Stimulated activated CD8-positive, alpha-beta memory T cell treated with anti-CD3 and anti-CD28 coated beads, Interleukin-15, amount 100 ng/mL, for 24 hours (primary cell): ENCODE measurements at places on chromosomes 2 and 18.

DNA sequence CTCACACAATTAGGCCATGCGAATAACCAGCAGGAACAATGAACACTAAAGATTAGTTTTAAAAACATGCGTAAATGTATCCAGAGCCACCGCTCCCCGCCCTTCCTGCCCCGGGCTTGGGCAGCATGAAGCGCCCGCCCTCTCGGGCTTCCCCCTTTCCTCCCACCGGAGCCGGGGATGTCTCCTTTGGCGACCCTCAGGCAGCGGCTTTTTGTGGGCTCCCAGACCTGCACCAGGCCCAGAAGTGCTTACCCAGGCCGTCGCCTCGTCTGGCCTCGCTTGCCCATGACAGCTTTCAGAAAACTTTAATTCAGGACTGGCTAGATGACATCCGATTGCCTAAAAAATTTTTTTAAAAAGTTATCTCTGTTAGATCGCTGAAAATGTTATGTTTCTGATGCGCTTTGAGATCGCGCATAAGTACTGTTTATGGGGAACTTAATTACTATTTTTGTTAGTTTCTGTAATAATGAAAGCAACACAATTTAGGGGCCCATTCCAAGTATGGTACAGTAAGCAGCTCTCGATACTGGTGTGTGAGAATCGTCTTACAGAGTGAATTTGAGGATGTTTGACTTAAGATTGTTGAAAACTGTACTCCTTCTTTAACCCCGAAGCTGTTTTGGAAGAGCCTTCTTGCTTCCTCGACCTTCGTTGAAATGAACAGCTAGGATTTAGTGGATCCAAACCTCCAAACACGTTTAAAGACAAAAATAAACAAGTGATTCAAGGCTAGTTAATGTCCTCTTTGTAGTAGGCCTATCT is 1.1 kb downstream of the MAP3K20 start:
- DNase-seq = no peak

DNA sequence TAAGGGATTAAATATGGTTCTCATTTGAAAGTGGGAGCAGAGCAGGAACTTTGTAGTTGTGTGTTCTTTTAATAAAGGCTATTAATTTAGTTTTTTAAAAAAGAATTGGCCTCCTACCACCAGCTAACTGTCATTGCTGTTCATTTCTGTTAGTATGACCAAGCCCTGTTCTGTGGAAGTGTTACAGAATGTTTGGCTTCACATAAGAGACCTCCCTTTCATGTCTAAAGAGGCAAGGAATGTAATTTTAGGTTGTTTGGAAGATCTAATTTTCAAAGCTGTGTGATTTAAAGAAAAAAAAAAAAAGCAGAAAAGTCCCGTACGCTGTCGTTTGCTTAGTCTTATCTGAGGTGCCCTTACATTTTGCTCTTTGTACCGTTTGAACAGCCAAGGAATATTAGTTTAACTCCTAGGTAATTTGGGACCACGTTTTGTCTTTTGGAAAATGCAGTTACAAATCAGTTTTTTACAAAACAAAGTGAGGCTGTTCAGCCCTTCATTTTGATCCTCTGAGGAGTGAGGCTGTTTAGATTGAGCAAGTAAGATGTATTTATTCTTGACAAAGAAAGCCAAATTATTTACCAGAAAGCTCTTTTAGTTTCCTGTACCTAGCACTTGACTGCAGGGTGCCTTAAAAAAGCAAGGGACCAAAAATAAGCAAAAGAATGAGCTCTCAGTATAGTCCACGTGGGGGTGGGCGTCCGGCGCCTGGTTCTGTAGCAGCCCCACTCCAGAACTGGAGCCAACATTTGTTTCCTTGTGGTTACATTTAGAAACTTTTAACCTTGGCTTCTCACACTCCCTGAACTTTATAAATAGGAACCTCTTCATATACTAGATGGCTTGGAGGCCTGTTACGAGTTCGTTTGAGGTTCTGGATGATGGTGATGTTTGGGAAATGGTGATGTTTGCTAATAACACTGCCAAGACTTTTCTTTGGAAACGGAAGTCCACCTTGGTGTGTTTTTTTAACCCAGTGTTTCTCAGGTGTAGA is 136.2 kb downstream of the FMNL2 start:
- no peak for DNase-seq

DNA sequence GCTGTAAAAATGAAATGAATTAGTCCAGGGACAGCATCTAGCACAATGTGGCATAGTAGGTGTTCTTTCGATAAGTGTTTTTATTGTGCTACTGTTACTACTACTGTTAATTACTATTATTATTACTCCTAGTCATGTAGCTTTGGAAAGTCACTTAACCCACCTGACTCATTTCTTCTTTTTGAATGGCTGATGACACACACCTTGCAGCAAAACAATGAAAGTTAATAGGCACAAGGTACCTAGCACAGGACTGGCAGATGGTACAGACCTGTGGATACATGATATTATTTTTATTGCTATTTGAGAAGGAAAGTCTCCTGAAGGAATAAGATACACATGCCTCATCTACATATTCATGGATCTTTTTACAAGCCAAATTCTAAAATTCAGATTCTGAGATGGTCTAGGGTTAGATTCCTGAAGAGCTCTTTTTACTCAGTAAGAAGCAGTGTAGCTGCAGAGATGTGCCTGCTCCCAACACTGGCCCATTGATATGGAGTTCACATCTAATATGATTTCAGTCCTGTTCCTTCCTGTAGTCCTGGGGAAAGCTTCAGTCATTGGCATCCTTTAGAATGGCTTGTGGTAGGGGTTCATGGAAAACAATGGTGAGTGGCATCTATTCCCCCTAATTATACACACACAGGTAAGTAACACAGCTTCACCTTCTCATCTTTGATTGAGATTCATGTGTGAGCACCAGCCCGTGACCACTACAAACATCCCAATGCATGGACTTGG is 7.9 kb upstream of the ERMN start:
- no peak for DNase-seq

GRCh38 chr2:126858013-126858412 is 40.7 kb upstream of the TEX51 start:
- DNase-seq = no peak

DNA sequence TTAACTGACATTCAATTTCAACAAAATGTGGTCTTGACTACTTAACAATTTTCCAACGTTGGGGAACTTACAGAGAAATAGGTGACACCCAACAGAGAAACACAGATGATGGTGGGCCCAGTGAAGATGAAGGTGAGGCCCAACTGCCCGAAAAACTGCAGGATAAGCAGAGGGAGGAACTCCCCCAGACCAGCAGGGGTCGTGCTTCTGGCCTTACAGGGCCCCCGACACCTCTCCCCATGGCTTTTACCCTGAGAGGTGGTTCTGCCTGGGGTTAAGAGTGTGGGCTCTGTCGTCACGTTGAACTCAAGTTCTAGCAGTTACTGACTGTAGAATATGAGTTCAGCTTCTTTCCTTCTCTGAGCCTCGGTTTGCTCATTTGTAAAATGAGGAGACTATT is 119.5 kb upstream of the SMIM21 start:
- DNase-seq = no peak

- DNase-seq = no peak
These were observed 233.2 kb downstream of the CNTNAP5 start for GRCh38 chr2:124258140-124258880.

DNA sequence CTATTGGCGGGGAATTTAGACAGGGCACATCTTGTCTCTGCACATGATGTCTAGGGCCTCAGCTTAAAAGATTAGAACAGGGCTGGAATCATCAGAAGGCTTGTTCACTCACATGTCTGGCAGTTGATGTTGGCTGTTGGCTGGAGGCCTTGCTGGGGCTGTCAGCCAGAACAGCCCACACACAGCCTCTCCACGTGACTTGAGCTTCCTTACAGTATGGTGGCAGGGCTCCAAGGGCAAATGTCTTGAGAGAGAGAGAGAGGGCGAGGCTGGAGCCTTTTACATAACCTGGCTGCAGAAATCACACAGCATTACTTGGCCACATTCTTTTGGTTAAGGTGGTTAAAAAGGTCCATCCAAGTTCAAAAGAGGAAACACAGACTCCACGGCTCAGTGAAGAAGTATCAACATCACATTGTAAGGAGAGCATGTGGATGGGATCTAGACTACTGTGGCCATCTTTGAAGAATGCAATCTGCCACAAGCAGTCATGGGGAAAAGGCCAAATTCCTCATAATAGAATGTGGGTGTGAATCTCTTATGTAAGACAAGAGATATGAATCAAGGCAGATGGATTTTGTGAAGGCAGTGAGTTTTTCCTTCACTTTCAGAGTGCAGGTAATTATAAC is 30.4 kb downstream of the SRSF7 start:
- no peak for DNase-seq

DNA sequence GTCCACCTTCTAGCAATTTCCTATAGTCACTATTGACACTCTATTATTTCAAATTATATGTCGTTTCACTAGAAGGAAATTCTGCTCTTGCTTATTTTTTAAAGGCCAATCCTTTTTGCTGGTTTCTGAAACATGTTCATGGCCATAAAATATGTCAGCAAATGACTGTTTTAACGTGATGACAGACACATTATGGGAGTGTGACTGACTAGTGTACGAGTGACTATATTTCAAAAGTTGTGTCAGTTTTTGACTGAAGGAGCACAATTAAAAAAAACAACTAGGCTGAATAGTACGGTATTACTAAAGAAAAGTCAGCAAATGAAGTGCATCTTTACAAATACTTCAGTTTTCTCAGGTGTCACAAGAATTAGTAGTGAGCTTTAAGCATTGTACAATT is 196.0 kb downstream of the NR4A2 start:
- no peak for DNase-seq

DNA sequence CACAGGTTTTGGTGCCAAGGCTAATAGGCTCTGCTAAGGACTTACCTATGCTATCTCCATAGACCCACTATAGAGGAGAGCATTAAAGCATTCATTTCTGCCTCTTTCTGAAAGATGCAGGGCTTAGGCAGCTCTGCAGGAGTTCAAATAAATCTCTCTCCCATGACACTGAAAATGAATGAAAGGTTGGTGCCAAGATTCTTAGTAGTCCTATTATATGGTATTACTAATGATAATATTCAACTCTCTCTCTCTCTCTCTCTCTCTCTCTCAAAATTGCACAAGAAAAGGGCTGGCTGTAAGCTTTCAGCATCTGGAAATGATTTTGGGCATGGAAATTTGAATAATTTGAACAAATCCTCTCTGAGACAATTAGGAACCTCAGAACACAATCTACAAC is 433.7 kb downstream of the MBD2 start:
- no peak for DNase-seq

- DNase-seq = no peak
These were observed 220.4 kb upstream of the SPOPL start for GRCh38 chr2:138280999-138281695.

DNA sequence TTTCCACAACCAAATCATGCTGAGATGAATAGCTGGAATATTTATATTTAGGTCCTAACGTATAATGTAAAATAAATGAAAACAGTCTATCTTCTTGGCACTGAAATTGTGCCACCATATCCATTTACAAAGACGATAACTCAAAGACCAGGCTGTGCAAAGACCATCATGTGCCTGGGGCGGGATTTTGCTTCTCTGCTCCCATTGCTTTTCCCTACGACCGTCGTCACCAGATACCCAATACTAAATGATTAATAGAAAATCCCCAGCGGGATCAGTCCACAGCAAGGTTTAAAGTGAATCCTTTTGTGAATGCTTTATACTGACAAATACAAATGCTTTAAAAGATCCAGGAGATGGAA is 194.3 kb upstream of the ARL4C start:
- no peak for DNase-seq

DNA sequence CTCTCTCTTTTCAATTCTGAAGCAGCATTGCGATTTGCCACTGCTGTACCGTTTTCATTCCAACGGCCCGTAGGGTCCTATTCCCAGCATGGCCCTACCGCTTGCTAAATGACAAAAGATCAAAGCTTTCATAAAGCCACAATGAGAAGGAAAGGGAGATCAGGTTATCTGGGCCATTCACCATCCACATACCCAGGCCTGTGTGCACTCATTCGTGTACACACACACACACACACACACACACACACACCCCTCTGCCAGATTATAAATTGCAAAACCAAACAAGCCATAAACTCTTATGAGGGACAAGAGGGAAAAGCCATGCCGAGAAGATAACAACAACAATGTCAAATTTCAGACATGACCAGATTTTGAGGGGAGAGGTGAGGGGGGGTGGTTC is 282.3 kb downstream of the BCL11A start:
- DNase-seq = no peak

DNA sequence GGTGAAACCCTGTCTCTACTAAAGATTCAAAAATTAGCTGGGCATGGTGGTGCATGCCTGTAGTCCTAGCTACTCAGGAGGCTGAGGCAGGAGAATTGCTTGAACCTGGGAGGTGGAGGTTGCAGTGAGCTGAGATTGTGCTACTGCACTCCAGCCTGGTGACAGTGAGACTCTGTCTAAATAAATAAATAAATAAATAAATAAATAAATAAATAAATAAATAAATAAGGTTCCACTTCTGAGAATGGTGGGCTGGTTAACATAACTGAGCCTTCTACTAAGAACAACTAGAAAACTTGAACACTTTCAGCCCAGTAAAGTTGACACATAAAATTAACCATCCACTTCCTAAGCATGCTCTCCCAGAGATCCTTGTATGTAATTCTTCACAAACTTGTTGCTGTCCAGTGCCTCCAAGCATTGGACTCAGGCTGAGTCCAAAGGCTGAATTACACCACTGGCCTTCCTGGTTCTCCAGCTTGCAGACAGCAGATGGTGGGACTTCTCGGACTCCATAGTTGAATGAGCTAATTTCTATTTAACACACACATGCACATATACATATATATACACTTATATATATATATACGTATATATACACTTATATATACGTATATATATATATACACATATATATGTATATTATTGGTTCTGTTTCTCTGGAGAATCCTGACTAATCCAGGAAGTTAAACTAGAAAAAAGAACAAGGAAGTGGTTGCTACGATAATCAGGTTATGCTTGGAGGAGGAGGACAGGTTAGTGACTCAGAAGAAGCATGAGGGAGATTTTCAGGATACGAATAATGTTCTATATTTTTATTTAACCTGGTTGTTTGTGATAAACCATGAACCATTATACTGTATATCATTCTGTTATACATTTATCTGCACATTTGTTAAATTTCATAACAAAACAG is 348.8 kb downstream of the METTL4 start:
- no peak for DNase-seq

- no peak for DNase-seq
These were observed 395.8 kb downstream of the LNPK start for GRCh38 chr2:175606010-175606841.

GRCh38 chr2:233766416-233766815 is 6.3 kb downstream of the UGT1A1 start:
- no peak for DNase-seq

- no peak for DNase-seq
These were observed 233.9 kb upstream of the SP5 start for GRCh38 chr2:170481201-170481600.

- DNase-seq = no peak
These were observed 480.0 kb downstream of the RIT2 start for GRCh38 chr18:42635378-42636048.

- DNase-seq = no peak
These were observed 63.2 kb upstream of the MGAT4A start for GRCh38 chr2:98793897-98794830.

- DNase-seq = no peak
These were observed 5.4 kb downstream of the USP39 start for GRCh38 chr2:85621338-85621737.

- no peak for DNase-seq
These were observed 4.9 kb downstream of the QPCT start for GRCh38 chr2:37349231-37349860.
